ENCODE measurements at places on chromosomes 2 and 18. TPM values are rescaled to one million over a fixed set of nuclear protein-coding genes. Genes with fewer than 3 reads are reported as not detected.

DNA sequence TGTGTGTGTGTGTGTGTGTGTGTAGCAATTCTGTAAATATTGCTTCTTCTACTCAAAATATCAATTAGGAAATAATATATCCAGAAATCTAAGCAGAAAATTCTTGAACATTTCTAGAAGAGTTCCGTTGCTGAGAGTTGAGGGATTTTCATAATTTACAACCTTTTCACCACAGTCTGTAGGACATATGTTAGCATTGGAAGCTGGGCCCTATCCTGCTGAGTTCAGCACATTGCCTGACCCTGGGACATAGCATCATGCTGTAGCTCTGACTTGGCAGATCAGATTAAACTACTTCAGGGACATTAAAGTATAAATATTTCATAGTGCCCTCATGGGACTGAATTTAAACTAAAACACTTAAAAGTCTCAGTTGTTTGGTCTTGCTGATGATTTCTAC lies 129.2 kb upstream of the KCNH7 start:
- H3K36me3 ChIP-seq: no peaks in the 10 kb centered on the region
- no peaks in the 10 kb centered on the region for H3K4me1 ChIP-seq
- no peak for DNase-seq
- no peak overlapping the region for H3K4me3 ChIP-seq
- no peaks in the 10 kb centered on the region for H3K27me3 ChIP-seq

- no peak overlapping the region for H3K27ac ChIP-seq
- H3K27me3 ChIP-seq: no peaks in the 10 kb centered on the region
- H3K4me1 ChIP-seq: peaks cover 11% of the 10 kb centered on the region
- no peak for DNase-seq
Measured at GRCh38 chr2:196277002-196277401, 105.6 kb upstream of the STK17B start.

GRCh38 chr2:17718689-17719088 lies 34.9 kb downstream of the SMC6 start:
- no peak overlapping the region for H3K4me3 ChIP-seq
- no peaks in the 10 kb centered on the region for H3K27me3 ChIP-seq
- peaks cover 70% of the 10 kb centered on the region for H3K36me3 ChIP-seq

DNA sequence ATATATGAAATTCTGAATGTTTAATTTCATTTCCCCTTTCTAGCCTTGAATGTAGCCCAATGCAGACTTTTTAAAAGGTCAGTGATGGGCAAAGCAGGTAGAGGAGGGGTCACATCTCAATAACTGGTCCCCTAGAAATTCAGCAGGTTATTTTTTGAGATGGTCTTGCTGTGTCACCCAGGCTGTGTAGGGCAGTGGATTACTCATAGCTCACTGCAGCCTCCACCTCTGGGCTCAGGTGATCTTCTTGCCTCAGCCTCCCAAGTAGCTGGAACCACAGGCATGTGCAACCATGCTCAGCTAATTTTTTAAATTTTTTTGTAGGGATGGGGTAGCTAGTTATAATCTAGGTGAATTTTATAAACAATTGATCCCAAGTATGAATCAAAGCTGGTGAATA lies 8.8 kb downstream of the IAH1 start:
- no peaks in the 10 kb centered on the region for H3K27me3 ChIP-seq
- DNase-seq: no peak
- no peak overlapping the region for H3K4me3 ChIP-seq
- peaks cover 35% of the 10 kb centered on the region for H3K36me3 ChIP-seq
- peaks cover 24% of the 10 kb centered on the region for H3K4me1 ChIP-seq

GRCh38 chr18:55695091-55695490 lies 107.1 kb upstream of the TCF4 start:
- no peak overlapping the region for H3K27ac ChIP-seq
- no peak for DNase-seq
- H3K4me3 ChIP-seq: no peak overlapping the region
- no peaks in the 10 kb centered on the region for H3K27me3 ChIP-seq
- no peaks in the 10 kb centered on the region for H3K4me1 ChIP-seq

GRCh38 chr2:202628646-202629198 lies 6.0 kb upstream of the FAM117B start:
- no peak overlapping the region for H3K4me3 ChIP-seq
- H3K27ac ChIP-seq: no peak overlapping the region
- H3K27me3 ChIP-seq: no peaks in the 10 kb centered on the region
- no peaks in the 10 kb centered on the region for H3K36me3 ChIP-seq
- peaks cover 36% of the 10 kb centered on the region for H3K4me1 ChIP-seq

The SERPINB11 gene
- polyA plus RNA-seq: not detected

The FBXO15 gene
- polyA plus RNA-seq: 0.12 TPM
